Activated T-helper 1 cell treated with anti-CD3 and anti-CD28 coated beads, Interleukin-12 subunit alpha, Interleukin-12 subunit beta, Interleukin-2, Interleukin-4 antibody, amounts not matched to agents 30 ng/mL and 10 ng/mL and 1 ng/mL, durations not matched to agents 14 hours and 24 hours and 36 hours (primary cell): ENCODE measurements at places on chromosomes 11 and 22.

DNA sequence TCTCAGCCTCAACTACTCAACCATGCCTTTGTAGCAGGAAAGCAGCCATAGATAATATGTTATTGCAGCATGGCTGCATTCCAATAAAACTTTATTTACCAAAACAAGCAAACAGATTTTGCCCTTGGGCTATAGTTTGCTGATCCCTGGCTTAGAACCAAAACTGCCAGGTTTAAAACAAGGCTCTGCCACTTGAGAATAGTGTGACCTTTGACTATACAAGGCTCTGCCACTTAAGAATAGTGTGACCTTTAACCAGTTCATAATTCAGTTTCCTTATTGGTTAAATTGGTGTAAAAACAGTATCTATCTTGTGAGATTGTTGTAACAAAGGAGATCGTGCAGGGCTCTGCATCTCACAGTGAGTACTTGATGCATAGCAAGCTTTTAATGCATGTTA lies 217.3 kb upstream of the MTNR1B start:
- DNase-seq, result no peak

- DNase-seq, result no peak
These were observed 8.6 kb upstream of the JAML start for GRCh38 chr11:118233377-118233776.

DNA sequence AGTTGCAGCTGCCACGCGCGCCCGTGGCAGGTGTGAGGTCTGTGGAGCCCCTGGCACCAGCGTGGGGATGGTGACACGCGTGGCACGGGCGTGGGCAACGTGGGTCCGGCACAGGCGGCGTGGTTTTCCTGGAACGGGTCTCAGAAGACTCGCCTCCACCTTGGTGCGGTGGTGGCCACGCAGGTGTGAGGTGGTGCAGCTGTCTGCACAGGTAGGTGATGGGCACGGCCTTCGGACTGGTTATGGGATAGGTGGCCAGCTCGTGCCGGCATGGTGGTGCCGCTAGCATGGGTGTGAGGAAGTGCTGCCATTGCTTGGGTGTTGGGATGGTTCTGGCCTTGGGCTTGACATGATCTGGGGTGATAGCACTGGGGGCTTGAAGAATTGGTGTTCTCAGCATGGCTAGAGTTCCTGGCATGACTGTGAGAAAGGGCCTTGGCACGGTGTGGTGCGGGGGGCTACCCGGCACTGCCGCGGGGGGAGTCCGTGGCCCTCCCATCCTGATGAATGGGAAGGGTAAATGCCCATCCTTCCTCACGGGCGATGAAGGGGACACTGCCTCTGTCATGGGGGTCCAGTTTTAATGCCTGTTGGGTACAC lies 531 bp downstream of the DAGLA start:
- DNase-seq, result no peak

DNA sequence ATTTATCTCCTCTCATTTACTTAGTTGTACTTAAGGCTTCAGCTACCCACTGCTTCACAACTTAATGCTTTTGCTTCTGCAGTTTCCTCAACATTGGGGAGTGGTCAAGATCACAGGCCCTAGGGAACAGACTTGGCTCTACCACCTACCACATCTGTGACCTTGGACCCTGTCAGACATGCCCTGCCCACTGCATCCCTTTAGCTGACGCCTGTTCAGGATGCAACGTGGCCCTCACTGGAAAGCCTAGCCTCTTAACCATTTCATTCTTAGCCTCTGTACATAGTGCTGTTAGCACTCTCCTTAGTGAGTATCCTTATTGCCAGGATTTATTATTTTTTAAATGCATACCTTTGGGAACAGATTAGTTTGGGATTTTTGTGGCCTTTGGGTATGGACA lies 34.4 kb downstream of the TNRC6B start:
- DNase-seq, result no peak

- no peak for DNase-seq
These were observed 520.8 kb downstream of the INSC start for GRCh38 chr11:15635521-15635920.

DNA sequence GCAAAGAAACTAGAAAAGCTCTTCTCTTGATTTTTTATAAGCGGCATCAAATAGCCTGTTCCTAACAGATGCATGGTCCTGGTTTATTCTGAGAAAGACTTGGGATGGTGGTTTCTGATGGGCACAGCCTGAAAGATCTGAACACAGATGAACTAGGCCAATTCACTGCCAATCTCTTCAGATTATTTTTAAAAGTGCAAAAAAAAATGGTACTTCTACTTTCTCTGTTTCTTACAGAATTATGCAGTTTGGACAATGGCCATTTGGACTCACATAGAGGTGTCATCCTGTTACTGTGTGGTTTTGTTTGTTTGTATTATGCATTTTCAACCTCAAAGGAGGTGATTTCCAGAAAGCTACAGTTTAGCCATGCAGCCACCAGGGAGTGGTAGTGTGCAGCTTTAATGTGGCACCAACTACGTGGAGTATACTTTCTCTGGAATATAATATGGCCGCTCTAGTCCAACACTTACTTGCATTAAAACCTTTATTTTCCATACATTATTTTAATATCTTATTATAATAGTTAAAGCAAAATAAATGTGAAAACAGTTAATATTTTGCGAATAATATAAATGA lies 469.8 kb upstream of the KIRREL3 start:
- DNase-seq, result no peak

GRCh38 chr11:128616161-128616560 lies 28.8 kb upstream of the ETS1 start:
- DNase-seq, result no peak

GRCh38 chr11:30172883-30173311 lies 57.9 kb upstream of the FSHB start:
- no peak for DNase-seq

DNA sequence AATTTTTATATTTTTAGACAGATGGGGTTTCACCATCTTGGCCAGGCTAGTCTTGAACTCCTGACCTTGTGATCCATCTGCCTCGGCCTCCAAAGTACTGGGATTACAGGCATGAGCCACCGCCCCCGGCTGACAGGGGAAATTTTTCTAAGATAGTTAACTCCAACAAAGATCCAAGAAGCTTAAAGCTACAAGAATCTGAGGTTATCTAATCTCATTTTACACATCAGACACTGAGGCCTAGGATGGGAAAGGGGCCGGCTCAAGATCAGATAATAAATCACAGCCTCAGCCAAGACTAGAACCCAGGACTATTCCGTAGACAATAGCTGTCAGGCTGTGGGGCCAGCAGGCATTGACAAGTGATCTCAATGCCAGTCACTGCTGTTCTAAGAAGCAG lies 94.0 kb downstream of the AMBRA1 start:
- no peak for DNase-seq

DNA sequence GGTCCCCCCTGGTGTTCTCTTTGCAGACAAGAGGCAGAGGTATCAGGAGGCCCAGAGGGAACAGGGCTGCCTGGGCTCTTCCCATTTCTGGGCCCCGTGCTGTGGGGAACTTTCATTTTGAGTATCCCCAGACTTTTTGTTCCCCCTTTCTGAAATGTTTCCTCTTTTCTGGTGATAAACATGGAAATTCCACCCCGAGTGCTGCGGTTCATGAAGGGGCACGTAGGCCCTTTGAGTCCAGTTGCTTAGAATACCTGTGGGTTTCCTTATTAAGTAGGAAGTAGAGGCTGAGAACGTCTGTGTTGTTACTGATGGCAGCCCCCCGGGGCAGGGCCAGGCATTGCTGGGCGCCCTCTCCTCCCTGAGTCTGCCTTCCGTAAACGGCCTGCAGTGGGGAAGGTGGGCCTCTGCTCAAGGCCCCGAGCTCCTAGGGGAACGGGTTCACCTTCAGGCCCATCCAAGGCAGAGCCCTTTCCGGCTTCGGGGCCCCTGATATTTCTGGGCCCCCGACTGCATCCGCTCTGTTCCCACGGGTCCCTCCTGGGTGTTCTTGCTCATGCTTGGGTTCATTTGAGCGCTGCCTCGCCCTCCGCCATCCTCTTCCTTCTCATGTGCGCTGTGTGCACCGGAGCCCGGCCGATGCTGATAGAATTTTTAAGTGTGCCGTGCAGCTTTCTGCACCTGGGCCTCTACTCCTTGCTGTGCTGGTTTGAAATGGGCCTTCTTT lies 12.0 kb downstream of the TBC1D22A start:
- DNase-seq, result no peak

DNA sequence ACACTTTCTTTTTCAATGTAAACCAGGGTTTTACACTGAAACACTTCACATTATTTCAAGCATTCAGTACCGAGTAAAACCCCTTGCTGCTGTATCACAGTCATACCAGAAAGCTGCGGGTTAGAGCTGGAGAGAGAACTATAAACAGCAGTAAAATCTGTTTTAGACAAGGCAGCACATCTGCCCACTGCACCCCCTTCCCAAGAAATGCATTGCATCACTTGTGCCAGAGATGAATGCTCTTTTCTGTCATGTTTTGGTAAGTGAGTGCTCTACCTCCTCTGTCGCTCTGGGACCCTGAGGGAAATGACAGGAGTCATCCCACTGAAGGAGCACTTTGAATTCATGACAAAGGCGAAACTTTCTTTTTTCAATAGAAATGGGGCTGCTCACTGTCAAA lies 107.2 kb downstream of the MAML2 start:
- DNase-seq, result peak; percentile 56

GRCh38 chr11:114358716-114359115 lies 41.6 kb downstream of the C11orf71 start:
- DNase-seq, result no peak
